HFF-Myc (cell line): ENCODE measurements at places on chromosomes 2 and 18.

DNA sequence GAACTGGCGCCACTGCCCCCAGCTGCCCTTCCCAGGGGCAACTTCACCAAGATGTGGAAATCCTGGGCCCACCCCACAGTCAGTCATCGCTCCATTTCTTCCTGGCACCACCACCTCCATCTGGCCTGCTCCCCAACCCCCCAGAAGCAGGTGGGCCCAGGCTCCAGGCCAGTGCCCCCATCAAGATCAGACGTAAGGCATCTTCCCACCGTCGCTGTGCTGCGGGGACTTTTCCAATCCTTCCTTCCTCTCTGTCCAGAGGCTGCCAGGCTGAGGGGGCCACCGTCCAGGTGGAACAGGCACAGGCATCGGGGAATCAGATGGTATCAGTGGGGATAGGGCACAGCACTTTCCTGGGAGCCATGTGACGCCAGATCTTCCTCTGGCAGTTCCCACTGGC, 8.1 kb downstream of the PRLH start:
- DNase-seq, result no peak

DNA sequence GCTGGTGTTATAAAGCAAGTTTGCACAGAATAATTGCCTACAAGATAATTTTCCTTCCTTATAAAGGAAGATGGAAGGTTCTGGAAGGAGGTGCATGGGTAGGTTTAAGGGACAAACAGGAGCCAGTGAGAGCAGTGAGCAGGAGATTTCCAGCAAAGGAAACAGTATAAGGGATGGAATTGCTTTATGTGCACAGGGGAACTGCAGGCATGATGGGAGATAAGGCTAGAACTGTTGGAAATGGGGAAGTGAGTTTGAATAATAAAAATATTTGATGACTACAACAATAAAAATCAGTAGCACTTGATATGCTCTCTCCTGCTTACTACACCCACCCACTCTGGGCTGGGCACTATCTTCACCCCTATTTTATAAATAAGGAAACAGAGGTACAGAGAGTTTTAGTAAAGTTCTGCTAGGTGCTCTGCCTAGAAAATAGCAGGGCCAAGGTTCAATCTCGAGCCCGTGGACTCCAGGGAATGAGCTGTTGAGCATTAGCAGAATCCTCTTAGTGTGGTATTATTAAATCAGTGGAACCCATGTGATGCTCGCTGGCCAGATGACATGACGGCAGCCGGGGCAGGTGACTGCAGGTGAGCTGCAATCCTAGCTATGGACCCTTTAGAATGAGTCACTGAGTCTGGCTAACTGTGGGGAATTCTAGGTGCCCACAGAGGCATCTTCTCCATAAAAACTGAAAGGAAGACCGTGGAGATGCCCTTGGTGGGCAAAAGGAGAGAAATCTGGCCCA, 302.5 kb downstream of the PIEZO2 start:
- no peak for DNase-seq

DNA sequence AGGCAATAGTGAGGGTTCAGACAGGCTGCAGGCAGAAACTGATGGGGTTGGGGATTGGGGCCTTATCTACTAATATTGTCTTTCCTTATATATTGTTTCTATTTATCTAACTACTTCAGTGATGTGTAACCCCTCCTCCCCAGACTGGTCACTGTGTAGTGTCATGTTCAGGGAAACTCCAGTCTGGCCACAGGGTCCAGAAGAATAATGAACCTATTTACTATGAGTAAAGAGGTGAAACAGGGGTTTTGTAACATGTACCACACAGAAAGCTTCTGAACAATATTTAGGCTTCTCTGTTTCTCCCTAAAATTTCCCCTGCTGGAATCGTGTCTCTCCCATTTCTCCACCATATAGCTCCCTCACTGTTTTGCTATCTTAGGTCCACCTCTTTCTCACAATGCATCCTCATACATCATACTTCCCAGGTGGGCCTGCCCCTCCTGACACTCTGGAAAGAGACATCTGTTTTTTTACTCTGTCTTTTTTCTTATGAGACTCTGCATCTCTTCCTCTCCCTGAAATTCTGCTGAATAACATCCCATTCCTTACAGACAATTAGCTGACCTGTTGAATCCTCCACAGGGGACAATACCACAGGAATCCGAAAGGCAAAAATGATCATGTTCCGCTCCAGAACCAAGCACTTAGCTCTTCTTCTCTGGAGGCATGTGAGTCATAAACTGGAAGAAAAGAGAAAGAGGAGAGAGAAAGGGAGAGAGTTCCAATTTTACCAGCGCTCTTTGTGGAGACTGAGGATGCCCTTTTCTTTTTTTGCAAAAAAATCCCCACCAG, 154.8 kb downstream of the ZEB2 start:
- DNase-seq, result no peak

- DNase-seq, result no peak
Measured at GRCh38 chr18:71001597-71001996, 712.8 kb downstream of the SOCS6 start.

- no peak for DNase-seq
Measured at GRCh38 chr18:77143196-77143595, 10.6 kb upstream of the MBP start.

DNA sequence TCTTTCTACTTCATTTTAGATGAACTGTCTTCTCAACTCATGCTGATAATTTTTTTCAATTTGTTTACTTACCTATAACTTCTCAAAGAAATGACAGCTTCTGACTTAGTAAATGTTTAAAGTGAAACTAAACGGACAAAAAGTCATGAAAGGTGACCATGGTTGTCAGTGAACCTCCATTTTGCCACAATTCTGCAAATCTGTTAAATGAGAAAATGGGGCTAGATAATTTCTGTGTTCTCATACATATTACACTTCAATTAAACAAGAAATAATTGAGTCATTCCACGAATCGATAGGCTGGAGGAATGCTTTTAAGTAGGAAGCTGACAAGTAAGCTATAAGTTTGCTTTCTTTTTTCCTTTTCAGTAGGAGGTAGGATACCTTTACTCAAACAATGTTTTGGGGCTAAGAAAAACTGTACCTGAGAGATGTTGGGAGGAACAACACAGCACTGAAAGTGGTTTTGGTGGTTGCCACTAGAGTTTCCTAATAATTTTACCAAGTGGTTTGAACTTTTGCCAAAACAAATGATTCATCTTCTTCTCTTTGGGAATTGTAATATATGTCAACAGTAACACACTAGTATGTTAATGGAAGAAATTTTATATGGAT, 17.1 kb downstream of the DYNAP start:
- DNase-seq, result peak; percentile 2

DNA sequence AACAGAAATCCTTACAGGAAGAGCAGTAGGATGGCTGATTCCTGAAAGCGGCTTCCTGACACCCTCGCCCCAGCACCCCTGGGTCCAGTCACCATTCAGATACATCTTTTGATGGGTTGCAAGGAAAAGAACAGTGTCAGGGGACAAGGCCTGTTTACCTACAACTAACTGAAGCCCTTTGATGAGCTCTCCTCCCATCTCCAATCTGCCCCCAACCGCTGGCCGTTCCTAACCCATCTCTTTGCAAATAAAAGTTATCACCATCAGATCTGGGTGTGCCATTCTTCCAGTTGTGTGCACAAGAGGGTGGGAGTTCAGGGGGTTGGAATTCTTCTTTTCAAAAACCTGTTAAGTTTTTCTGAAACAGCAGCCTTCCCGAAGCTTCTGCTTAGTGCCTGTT, 48.9 kb downstream of the ARL4C start:
- no peak for DNase-seq

DNA sequence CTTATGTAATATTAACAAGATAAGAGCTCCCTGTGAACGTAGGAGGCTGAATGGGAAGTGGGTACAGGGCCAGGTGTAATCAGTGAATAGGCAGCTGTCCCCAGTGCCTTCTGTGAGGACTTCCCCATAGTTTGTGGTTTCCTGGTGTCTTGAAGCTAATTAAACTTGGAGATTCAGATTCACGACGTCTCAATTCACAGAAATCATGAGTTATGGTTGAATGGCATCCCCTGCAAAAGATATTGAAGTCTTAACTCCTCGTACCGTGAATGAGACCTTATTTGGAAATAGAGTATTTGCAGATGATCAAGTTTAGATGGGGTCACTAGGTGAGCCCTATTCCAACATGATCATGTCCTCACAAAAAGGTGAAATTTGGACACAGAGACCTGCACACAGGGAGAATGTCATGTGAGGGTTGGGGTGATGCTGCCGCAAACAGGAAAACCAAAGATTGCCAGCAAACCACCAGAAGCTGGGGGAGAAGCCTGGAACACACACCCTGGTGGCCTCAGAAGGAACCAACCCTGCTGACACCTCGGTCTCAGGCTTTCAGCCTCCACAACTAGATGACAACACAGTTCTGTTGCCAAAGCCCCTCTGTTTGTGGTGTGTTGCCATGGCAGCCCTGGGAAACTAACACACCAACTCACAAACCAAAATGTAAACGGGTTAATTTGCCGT, 13.2 kb downstream of the ARL4C start:
- no peak for DNase-seq

- no peak for DNase-seq
Measured at GRCh38 chr2:231928481-231928880, 2.3 kb upstream of the NPPC start.

DNA sequence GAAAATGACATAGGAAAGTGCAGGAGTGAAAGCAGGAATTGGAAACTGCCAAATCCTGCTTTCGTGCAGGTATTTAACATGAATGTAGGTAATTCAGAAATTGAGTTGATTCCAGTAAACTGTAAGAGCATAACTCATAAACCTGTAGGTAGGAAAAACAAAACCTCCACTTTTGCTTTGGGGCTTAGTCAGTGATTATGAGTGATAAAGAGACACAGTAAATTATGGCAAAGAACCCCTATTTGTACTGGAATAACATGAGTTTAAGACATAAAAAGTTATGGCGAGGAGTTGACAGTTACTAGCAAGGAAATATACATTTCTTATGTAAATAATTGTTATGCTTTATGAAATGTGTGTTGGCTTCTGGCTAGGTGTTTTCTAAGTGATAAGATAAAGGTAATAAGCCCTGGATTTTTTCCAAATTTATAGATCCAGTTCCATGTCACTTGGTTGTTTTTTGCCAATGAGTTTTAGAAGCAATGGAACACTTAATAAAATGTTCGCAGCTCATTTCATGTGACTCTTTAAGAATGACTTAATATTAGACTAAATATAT, 17.3 kb downstream of the MAP3K20 start:
- no peak for DNase-seq

GRCh38 chr2:188787658-188788240, 186.4 kb upstream of the COL3A1 start:
- DNase-seq, result no peak

GRCh38 chr18:23690505-23691068, 1.3 kb downstream of the LAMA3 start:
- no peak for DNase-seq

DNA sequence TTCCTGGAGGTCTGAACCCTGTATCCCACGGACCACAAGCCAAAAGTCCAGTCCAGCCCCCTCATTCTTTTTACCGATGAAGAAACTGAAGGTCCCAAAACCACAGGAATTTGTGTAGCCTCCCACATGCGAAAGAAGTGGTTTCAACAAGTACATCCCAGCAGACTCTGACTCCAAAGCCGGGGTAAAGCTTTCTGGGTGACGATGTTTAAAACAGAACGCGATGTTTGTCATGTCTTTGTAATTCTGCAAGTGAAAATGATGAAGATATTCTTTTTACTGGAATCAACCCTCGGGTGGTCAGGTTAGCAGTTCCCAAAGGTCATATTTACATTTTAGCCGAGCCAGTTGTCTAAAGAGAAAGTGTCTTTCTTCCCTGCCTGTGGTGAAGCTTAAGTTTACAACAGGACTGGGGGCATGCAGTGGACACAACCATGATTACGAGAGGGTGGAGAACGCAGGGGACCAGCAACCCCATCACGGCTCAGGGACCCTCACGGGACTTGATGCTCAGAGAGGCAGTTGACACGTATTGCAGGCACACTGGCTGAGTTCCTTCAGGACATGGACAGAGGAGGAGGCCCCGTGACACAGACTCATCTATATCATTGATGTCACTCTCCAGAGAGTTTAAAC, 17.8 kb upstream of the TMEM131 start:
- DNase-seq, result no peak

DNA sequence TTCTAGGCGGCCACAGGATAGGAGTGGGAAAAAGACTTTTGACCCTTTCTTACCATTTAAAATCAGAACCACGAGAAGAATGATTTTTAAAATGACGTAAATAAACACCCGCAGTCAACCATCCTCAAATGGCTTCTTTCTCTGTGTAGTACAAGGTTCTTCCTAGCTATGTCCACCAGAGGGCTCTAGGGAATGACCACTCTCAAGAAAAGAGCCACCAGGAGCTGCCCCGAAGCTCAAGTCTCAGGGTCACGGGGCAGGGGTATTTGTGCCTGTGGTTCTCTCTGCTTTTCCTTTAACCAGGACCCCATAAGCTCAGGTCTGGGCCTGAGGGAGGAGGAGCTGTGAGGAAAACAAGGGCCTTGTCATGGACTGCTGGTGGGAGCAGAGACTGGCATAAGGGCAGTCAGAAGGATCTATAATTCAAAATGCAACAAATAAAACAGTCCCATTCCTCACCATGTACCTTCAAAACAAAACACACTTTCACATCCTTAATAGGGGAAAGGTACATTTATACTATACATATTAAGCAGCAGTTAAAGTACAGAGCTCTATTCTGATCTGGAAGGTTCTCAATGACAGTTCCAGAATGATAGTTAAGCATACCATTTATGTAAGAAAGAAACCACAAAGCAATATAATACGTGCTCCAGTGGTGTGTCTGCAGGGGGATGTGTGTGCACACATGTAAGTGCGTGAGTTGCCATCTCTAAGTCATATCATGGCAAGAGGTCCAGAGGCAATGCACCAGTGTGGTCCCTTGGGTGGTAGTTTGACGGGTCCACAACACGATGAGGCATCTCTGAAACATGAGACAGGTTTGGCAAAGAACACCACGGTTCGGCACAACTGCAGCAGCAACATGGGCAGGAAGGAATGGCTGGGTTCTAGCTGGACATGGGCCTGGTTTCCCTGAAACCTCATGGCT, 18.6 kb downstream of the LYPD1 start:
- no peak for DNase-seq

DNA sequence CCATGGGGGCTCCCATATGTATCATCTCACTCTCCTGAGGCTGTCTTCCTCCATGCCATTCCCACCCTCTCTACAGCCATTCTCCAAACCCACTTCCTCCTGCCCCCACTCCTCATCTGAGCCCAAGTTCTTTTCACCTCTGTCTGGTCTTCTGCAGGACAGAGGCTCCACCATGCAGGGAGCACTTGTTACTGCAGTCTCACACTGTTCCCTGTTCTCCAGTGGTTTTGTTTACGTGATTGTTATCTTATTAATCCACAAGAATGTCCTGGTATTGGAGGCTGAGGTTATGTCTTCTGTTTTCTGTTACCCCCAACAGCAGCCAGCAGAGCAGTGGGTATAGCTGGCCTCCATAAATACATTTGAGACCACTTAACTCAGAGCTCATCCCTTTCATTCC, 51.4 kb downstream of the PAX8 start:
- no peak for DNase-seq

DNA sequence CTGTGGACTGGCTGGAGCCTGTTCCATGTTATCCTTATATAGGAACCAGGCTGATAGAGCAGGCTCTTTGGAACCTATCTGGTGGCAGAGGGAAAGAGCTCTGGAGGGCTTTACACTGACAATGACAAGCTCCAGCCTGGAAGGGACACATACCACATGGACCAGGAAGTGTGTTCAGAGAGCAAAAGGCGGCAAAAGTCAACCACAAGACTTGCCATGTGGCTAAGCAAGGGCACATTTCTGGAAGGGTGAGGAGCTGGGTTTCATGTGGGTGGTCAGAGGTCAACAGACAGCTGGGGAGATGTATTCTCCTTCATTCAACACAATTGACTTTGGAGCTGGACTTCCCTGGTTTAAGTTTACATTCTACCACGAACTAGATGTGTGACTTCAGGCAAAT, 325.2 kb downstream of the DYSF start:
- no peak for DNase-seq
